ENCODE measurements at places on chromosomes 3 and 15. TPM values are rescaled to one million over a fixed set of nuclear protein-coding genes. Genes with fewer than 3 reads are reported as not detected.
A peak's percentile ranks its signal among the peaks of the same experiment; 100 is the strongest.

DNA sequence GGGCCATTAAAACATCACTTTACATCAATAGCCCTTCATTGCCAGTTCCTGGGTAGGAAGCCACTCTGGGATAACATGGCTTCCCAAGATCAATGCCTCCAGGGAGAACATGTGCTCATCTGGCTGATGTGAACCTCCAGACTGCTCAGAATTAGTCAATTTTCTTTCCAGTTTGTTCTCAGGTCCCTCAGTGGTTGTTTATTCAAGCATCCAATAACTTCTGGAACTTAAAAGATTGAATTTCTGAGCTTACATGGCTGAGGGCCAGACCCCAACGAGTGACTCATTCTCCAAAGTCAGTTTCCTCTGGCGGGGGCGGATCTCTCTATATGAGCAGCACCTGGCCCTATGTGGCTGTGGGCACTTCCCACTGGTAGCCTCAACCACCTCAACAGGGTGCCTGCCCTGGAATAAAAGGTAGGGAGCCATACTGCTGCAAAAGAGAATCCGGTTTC is 34.0 kb downstream of the LYZL4 start:
- DNase-seq = peak; percentile 95

The SCN11A gene
- polyA plus RNA-seq = not detected

The ARPC4 gene
- 267 TPM for polyA plus RNA-seq

DNA sequence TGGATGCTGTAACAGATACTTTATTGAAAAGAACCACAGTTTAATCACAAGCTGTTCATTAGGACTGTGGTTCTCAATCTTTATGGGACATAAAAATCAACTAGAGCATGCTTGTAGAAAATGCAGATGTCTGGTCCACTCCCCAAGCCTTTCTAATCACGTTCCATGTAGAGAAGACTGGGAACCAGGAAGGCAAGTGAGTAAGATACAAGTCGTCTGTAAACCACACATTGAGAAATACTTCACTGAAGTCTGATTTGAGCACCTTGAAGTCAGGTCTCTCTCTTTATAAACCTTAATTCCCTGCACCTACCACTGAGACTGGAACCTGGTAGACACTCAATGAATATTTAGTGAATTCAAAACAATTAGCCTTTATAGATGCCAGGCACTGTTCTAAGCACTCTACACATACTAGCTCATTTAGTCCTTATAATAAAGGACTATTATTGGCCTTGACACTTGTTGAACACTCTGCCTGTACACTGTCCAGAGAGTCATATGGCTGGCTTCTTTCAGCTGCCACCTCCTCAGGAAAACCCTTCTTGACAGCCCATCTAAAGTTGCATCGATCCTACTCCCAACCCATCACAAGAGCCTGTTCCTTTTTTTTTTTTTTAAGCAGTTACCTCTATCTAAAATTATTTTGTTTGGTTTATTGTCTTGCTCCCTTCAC is 59.0 kb upstream of the CMSS1 start:
- no peak for DNase-seq

GRCh38 chr3:81760215-81760614 is 1.2 kb downstream of the GBE1 start:
- DNase-seq = no peak
